ENCODE measurements at places on chromosomes 2 and 18. TPM values are rescaled to one million over a fixed set of nuclear protein-coding genes. Genes with fewer than 3 reads are reported as not detected.

GALM gene
- total RNA-seq: not detected

DNA sequence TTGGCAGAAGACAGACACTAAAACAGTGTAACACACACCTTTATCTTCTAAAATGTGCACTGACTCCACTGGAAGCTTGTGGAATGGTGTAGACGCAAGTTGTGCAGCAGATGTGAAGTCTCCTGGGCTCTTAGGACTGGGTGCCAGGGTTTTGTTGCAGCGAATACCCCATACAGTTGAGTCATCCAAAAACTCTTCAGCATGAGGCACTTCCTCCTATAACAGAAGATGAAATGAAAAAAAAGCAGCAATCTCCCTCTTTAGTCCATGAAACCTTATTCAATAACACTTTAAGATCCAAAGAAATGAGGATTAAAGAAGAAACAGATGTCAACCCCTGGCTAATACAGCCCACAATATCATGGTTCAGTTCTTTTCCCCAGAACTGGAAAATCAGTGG, 22.2 kb downstream of the BUB1 start:
- no peak for DNase-seq

- no peak for DNase-seq
Observed at GRCh38 chr2:239122421-239123110, 274.7 kb downstream of the TWIST2 start.

- no peak for DNase-seq
Observed at GRCh38 chr2:229562472-229563127, 151.8 kb downstream of the DNER start.

- no peak for DNase-seq
Observed at GRCh38 chr2:108986916-108987510, 2.0 kb downstream of the EDAR start.
